ENCODE measurements at places on chromosomes 7 and 10.

- no peak for DNase-seq
Observed at GRCh38 chr7:84022684-84023308, 171.8 kb downstream of the SEMA3A start.

- no peak for DNase-seq
Observed at GRCh38 chr10:35643151-35644049, 1.3 kb upstream of the FZD8 start.

GRCh38 chr10:96292971-96293920 is 11.0 kb upstream of the DNTT start:
- DNase-seq = no peak

DNA sequence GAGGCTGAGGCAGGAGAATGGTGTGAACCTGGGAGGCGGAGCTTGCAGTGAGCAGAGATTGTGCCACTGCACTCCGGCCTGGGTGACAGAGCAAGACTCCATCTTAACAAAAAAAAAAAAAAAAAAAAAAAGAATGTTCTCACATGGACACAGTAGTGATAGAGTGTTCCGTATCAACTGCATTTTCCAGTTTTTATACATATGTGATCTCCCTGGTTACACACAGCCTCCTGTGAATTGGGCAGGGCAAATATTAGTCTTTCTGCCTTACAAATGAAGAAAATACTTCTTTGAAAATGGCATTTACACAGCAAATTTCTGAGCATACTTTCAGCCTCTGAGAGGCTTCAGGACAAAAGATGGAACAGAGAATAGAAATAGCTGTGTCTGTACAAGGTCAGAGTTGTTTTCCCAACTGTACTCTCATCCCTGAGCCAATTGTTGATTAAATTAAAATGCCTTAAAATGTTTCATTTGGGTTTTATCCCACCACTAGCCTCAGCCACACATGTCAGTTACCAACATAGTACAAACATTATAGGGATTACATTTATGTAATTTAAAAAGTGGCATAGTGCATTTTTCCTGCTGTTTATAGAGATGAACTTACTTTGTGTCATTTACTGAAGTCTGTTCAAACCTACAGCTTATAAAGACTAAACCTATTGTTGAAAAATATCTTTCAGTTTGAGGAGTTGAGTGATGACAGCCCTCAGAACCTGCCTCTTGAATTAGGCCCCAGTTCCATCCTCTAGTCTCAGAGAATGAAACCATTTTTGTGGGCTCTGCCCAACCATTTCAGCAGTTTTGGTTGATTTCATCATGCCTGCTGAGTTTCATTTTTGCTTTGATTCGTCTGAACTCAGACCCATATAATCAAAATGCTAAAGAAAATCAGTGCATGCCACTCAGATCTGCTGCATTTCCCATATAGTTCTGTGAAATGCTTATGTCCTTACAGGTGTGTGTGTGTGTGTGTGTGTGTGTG is 609.4 kb upstream of the C7orf33 start:
- DNase-seq = no peak

GRCh38 chr10:97511711-97512440 is 13.2 kb downstream of the UBTD1 start:
- no peak for DNase-seq

- no peak for DNase-seq
Observed at GRCh38 chr7:142308918-142309317, 51.1 kb upstream of the PRSS58 start.

GRCh38 chr7:17299483-17299991 is 1.1 kb downstream of the AHR start:
- no peak for DNase-seq

GRCh38 chr7:116258734-116259133 is 48.4 kb downstream of the TES start:
- DNase-seq = no peak
